Large intestine (tissue), 12 donors: ENCODE measurements at places on chromosomes 4 and X.

GRCh38 chrX:130212371-130212770 lies 40.6 kb downstream of the RAB33A start:
- no peak for DNase-seq

DNA sequence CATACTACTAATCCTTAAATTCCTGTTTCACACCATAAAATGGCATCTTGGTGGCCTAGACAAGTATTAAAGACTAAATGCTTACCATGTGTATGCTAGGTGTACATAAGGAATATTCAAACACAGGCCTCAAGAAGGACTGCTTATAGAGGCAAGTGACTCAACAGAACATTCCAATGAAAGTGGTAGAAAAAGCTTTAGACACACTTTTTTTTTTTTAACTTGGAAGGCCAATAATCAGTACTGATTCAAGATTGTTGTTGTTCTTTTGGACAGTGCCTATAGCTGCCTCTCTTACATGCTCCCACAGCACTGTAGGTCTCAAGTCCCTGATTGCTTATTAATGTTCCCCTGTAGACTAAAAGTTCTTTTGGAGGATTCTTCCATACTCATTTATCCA lies 77.6 kb downstream of the FBXL5 start:
- DNase-seq, result no peak

DNA sequence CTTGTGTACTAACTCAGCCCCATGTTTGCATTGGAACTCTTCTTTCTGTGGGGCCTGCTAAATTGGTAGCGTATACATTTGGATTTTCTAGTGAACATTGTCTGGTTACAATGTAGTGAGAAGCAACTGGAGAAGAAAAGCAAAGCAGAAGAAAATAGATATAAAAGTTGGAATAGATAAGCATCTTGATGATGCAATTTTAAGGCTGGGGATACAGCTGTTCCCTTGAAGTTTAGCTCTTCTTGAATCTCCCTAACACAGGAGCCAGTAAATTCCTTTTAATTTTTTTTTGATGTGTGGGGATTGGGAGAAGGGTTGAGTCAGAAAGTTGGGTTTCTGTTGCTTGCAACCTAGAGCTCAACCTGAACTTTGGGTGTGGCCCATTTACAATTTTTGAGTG lies 308.1 kb downstream of the STIM2 start:
- no peak for DNase-seq

GRCh38 chrX:135489542-135489941 lies 30.9 kb upstream of the INTS6L start:
- no peak for DNase-seq

DNA sequence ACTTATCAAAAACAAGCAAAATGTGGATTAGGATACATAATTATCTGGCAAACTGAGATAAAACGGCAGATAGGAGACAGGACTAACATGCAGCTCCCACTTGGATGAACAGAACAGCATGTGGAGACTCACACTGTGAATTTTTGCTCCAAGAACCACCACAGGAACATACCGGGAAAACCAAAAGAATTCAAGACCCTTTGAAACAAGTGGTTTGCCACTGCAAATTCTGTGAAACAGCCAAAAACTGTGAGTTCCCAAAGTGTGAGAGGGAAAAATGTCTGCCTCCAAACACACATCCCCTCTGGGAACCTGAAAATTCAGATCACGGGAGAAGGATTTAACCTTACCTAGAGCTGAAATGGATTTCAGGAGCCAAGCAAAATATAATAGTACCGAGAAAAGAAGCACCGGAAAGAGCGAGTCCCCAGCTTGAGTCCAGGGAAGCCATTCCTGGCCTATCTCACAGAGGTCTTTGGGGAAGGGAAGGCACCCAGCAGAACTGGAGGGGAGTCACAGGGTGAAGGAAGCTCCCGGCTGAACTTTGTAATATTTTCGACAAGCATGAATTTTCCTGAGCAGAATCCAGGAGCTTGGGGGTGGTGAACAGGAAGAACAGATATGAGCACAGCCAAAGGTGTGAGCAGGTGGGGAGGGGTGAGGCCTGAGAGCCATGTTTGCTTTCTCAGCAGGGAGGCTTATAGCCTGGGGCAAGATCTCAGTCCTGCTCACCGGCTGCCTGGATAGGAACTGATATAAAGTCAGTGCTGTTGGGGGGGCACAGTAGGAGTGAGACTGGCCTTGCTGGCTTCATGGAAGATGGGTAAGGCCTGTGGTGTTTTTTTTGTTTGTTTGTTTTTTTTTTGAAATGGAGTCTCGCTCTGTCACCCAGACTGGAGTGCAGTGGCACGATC lies 23.9 kb downstream of the MANBA start:
- no peak for DNase-seq

GRCh38 chrX:39953879-39954278 lies 143.9 kb downstream of the BCOR start:
- peak; percentile 73 for DNase-seq

- DNase-seq, result no peak
These were observed 69.0 kb downstream of the ATOH1 start for GRCh38 chr4:93897559-93897958.

DNA sequence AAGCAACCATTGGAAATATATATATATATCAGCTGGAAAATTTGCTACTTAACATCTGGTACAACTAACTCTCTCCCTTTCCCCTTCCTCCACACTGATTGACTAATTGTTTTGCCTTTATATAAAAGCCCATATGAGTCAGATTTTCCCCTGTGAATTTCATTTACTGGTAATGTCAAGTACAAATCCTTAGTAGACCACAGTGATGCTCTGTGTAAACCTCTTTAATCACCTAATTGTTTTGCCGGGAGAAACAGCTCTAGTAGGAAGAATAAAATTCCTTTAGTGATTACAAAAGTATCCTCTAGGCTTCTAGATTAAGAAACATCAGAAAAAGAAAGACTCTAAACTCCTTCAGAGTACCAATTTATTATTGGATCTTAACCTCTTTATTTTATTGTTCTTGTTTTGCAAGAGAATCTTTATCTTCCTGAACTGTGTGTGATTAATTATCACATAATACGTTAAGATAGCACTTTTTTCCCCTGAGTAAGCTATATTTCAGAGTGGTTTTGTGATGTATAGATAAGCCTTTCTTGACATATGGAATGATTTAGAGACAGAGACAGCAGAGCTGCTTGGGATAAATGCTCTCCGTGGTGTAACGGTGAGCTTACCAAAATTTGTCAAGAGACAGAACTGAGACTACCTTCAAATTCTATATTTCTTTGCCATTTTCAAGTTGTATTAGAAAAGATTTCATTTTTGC lies 1606.4 kb upstream of the TENM3 start:
- DNase-seq, result no peak

GRCh38 chr4:65617416-65617815 lies 52.9 kb downstream of the EPHA5 start:
- no peak for DNase-seq

- no peak for DNase-seq
These were observed 63.8 kb downstream of the SEPSECS start for GRCh38 chr4:25096251-25096980.

GRCh38 chr4:153161226-153161963 lies 42.8 kb upstream of the TRIM2 start:
- DNase-seq, result no peak
